Activated CD8-positive, alpha-beta memory T cell treated with anti-CD3 and anti-CD28 coated beads for 36 hours (primary cell): ENCODE measurements at places on chromosomes 7 and 10. TPM values are rescaled to one million over a fixed set of nuclear protein-coding genes. Genes with fewer than 3 reads are reported as not detected.

The EMX2 gene
- total RNA-seq = not detected

The CTAGE15 gene
- total RNA-seq = 0.42 TPM

The BMPER gene
- not detected for total RNA-seq

The ADAM22 gene
- 4.8 TPM for total RNA-seq

The NUDT13 gene
- 1.3 TPM for total RNA-seq

The OPALIN gene
- total RNA-seq = not detected

The TRAPPC14 gene
- 26.7 TPM for total RNA-seq

The TRIM50 gene
- not detected for total RNA-seq

The ADRA2A gene
- not detected for total RNA-seq

The SORBS1 gene
- 0.95 TPM for total RNA-seq

The GTF2IRD2 gene
- 3.3 TPM for total RNA-seq

The GHRHR gene
- total RNA-seq = not detected

The FUOM gene
- total RNA-seq = 33.7 TPM

The RPEL1 gene
- total RNA-seq = not detected

The MSS51 gene
- 1.5 TPM for total RNA-seq

The IL15RA gene
- total RNA-seq = 31.8 TPM

The VGF gene
- 0.08 TPM for total RNA-seq

The PNLIP gene
- total RNA-seq = not detected

The ARF5 gene
- 110 TPM for total RNA-seq

The CPED1 gene
- total RNA-seq = 0.04 TPM

The C10orf62 gene
- total RNA-seq = not detected

The HOXA4 gene
- total RNA-seq = not detected

The CD36 gene
- not detected for total RNA-seq

The FEZF1 gene
- total RNA-seq = not detected

The KCND2 gene
- not detected for total RNA-seq

The CPA2 gene
- not detected for total RNA-seq

The PLXNA4 gene
- 0.19 TPM for total RNA-seq

The GSAP gene
- 1.6 TPM for total RNA-seq

The C10orf67 gene
- 0.15 TPM for total RNA-seq

The TSPAN12 gene
- not detected for total RNA-seq

The SSC4D gene
- 0.40 TPM for total RNA-seq

The TYW1 gene
- total RNA-seq = 21.0 TPM

The IGF2BP3 gene
- 0.67 TPM for total RNA-seq

The PNLIPRP2 gene
- not detected for total RNA-seq

The ZNF775 gene
- total RNA-seq = 5.1 TPM
